GDM1 (cell line): ENCODE measurements at places on chromosomes 1 and 21.

GRCh38 chr1:19661721-19662228 lies 2.9 kb upstream of the HTR6 start:
- DNase-seq, result no peak

GRCh38 chr1:147560765-147561471 lies 19.6 kb downstream of the BCL9 start:
- DNase-seq, result no peak

- DNase-seq, result no peak
Observed at GRCh38 chr1:161175771-161176453, 1.4 kb downstream of the B4GALT3 start.

DNA sequence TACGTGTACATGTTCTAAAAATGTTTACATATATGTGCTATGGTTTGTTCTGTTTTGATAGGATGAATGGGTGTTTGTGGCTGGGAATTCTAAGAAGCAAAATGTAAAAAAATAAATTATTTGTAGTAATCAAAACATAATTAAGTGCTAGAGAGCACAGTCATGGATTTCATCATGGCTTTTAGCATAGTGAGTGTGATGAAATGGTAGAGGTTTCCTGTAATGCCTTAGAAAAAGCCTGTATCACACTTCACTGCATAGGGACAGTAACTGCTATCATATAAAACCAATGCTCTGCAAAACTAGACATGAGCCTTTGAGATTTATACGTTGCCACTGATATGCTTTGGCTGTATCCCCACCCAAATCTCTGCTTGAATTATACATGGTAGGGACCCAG lies 99.8 kb downstream of the PTGER3 start:
- no peak for DNase-seq

GRCh38 chr1:203536980-203537455 lies 43.1 kb downstream of the OPTC start:
- DNase-seq, result no peak

- no peak for DNase-seq
Observed at GRCh38 chr1:8902765-8903164, 24.3 kb upstream of the ENO1 start.

GRCh38 chr1:15736038-15736891 lies at the start of gene SLC25A34:
Gene SLC25A34 (plus strand): TSS chr1:15736258. CDS start chr1:15736486, 228 bp downstream.
- DNase-seq, result no peak

GRCh38 chr1:11207898-11208611 lies 18.9 kb downstream of the ANGPTL7 start:
- no peak for DNase-seq

DNA sequence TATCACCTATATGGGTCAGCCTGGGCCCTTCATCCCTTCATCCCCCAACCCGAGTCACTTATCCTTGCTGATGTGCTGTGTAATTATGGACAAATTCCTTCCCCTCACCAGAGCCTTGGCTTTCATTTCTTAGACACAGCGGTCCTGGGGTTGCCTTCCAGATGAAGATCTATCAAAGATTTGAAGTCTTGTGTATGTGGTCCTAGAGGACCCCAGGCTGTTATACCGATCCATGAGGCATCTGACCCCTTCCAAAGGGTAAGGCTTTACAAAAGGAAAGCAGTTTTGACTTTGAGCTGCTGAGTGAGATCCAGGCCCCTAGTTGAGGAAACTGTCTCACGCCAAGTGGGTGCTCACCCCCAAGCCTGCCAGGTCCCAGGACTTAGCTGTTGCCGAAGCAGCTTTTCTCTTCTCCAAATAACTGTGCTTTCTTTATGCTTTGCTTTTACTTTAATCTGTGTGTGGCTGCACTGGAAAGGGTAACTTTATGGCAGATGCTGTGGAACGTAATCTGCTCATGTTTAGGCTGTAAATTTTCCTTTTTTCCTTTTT lies 37.6 kb downstream of the MAN1C1 start:
- DNase-seq, result no peak

DNA sequence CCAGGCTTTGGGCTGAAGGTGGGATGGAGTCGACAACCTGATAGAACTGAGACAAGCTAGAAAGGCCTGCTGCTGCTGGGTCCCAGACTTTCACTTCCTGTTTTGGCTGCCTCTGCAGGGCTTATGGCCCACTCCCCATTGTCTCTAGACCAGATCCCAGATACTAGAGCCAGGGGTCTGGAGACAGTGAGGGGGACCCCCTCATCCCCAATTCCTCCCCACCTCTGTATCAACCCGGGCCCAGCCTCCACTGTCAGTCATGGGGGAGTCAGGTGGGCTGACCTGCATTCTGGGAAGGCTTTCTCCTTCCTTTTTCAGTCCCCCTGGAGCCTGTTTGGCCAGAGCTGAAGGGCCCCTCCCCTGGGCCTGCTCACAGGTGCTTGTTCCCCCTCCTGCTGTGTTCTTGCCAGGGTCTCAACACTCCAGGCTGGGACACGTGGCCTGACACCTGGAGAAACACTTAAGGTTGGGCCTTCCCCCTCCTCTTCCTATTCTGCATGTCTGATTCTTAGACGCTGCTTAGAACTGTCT lies 18.0 kb upstream of the ETV3L start:
- no peak for DNase-seq

- no peak for DNase-seq
Observed at GRCh38 chr21:23130308-23130707, 2132.1 kb downstream of the NCAM2 start.

DNA sequence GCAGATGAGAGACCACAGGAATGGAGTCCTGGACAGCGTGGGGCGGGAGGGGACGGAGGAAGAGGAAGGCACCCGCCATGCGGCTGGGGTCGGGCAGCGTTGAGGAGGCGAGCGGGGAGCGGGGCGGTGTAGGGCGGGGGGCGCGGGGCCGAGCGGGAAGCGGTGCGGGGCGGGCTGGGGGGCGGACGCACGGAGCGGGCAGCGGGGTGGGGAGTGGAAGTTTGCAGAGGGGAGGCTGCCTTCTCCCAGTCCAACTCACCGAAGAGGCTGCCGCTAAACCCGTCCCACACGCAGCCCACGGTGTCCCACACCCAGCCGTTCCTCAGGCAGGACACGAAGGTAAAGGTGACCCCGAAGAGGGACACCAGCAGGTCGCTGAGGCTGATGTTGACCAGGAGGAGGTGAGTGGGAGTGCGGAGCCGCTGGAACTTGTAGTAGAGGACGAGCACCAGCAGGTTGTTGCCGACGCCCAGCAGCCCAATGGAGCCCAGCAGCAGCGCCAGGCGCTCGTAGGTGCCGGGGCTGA lies 483 bp downstream of the CHML start:
- no peak for DNase-seq
